ENCODE measurements at places on chromosomes 6 and 20.

DNA sequence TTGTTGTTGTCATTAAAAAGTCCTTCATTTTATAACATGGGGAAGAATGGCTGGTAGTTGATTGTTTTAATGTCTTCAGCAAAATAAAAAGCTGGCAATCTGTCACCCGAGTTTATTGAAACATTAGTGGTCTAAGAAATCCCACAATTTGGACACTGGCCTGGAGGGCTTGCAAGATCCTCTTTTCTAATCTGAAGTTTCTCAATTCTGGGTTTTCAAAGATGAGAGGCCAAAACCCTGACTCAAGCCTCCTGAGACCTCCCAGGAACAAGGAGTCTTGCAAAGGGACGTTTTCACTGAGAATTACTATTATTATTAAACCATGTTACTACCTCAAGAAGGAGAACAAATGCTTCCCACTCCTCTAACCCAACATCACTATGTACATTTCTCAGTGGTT lies 19.5 kb downstream of the MAP1LC3A start:
- no peak for DNase-seq

DNA sequence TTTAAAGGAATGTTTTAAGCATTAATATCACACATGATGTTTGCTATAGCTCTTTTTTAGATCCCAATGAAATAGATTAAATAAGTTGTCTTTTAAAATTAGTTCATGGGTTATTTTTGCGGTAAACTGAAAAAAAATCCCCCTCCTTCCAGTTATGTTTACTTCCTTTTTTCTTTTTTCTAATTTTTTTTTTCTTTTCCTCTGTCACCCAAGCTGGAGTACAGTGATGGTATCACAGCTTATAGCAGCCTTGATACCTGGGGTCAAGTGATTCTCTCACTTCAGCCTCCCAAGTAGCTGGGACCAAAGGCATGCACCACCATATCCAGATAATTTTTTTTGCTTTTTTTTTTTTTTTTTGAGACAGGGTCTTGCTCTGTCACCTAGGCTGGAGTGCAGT lies 17.8 kb upstream of the SCAF8 start:
- DNase-seq: no peak

DNA sequence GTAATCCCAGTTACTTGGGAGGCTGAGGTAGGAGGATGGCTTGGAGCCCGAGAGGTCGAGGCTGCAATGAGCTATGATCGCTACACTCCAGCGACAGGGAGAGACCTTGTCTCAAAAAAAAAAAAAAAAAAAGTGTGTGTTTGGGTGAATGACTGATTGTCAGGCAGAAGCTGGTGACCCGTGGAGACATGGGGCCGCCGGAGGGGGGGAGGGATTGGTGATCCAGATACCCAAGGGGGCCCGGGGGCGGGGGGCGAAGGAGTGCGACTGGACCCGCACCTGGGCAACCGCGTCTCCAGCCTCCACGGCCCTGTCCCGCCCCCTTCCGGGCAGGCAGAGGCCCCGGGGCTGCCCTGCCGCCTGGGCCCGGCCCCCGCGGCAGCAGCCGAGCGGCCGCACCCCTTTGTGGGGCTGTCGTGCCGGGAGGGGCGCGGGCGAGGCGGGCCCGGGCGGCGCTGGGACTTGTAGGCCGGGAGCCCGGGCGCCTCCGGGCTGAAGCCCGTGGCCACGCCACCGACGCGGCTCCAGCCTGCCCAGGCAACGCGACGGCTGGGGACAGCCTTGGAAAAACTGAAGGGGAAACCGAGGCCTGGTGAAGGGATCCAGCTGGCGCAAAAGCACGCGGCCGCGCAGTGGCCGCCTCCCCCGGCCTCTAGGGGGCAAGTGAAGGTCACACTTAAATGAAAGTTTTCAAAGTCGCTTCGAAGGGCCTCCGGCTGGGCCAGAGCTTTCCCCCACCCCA lies 2.1 kb upstream of the RBM38 start:
- DNase-seq: no peak

- no peak for DNase-seq
Observed at GRCh38 chr6:120556491-120556890, 777.8 kb downstream of the TBC1D32 start.

GRCh38 chr20:38248133-38248532 lies 12.4 kb downstream of the KIAA1755 start:
- no peak for DNase-seq

DNA sequence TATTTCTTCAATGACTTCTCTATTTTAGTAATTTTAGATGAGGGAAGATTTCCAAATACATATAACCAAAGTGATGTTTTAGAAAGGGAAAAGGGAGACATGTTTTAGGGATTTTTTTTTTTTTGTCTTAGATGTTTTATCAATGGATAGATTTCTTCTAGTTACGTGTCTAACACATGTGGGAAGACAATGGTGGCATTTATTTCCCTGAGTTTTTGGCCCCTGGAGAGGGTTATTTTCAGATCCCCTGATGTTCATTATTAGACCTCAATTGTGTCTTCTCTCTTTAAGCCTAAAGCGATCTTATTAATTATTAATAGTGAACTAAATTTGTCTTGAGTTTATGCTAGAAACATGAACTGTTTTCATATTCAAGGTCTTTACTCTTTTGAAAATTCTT lies 30.3 kb downstream of the TRMT11 start:
- DNase-seq: no peak

- DNase-seq: no peak
Observed at GRCh38 chr6:146881228-146882181, 282.7 kb downstream of the ADGB start.

DNA sequence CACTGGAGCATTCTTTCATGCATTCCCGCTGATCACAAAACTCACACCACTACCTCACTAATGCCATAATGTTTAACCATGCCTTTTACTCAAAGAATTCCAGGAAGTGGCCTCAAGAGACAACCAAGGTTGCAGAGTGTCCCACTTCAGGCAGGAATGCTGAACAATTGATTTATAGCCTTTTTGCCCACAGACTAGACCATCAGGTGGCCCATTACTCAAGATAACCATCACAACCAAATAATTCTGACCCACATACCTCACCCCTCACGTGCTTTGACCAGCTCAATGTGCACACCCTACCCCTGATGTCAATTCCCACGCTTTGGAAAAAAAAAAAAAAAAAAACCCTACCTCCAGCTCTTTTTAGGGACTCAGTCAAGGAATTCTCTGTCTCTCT lies 220.6 kb upstream of the UFL1 start:
- no peak for DNase-seq

- DNase-seq: no peak
Observed at GRCh38 chr20:47429409-47429808, 72.3 kb upstream of the NCOA3 start.

DNA sequence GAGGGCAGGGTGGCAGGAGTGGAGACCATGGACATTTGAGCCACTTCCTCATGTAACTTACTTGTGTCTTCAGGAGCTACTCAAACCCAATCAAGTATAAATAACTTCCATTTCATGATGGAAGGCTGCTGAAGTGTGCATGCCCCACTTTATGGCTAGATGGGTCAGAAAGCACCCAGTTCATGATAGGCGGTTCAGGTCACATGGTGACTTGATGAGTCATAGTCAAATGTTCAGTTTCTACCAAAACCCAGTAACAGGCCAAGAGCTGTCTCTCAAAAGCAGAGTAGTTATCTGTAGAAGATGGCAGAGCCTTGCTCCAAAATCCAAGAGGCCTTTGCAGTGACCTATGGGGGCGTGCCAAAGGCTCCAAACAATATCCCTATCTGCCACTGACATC lies 133.7 kb upstream of the TENT5A start:
- DNase-seq: no peak

DNA sequence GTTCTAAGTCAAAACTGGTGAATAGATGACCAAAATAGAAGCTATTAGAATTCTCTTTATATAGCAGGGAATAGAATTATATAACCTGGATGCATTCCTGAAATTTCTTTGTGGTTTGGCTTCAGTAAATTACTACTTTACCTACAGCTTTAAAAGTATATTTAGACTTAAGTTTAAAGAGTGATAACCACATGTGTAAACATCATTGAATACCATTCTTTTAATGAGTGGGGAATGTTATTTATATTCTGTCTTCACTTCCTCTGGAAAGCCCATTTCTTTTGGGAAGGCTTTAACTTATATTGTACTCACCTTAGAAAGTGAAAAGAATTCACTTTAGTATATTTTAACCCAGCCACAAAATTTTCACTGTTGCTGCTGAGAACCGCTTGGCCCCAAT lies 39.1 kb downstream of the PLEKHG1 start:
- DNase-seq: no peak

DNA sequence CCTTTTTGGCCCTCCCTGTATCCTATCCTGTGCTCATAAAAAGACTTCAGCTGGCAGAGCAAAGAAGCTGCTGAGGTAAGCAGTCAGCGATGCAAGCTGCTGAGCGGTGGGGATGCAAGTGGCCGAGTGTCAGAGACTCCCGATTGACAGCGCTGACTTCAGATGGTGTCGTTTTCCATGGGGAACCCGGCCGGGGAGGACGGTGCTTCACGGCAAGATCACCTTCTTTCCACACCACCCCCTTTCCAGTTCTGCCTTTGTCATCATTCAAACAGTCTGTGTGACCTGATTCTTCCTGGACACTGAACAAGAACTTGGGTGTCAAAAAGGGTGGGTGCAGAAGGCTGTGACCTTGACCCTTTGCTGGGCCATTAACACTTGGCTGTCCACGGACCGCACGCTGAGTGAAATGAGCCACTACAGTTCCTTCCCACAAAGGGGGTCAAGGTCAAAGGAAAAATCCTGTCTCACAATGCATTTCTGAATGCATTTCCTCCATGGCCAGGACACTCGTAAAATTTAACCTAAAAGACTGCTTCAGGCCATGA lies 52.9 kb upstream of the UNC93A start:
- no peak for DNase-seq

DNA sequence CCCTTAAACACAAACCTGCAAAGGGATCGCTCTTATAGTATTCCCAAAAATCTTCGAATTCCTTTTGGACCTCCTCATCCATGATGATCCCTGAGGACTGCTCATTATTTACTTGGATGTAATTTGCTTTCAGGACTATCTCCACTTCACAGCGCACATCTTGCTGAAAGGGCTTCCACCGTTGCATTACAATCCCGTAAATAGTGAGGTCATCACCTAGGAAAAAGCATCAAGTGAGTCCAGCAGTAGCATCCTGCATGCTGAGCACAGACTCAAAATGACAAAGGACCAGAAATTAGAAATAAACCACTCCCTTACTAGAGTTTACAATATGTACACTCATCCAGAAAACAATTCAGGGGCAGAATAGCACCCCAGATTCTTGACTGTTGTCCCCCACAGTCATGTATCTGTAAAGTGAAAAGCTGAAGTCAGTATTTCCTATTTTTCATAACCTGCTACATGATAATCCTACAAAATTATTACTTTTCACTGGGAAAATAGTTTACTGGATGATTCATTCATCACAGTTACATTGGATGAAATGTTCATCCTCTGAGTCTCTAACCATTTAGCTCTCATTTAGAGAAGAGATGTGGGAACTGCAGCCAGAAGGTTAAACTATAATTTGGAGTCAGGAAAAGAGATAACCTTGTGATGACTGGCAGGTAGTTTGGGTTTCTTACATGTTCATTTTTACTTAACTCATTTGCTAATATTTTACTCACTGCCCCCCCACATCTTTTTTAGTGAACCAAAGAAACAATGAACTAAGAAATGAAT lies 17.2 kb downstream of the MCM9 start:
- no peak for DNase-seq

GRCh38 chr6:45892696-45893245 lies 122.9 kb downstream of the CLIC5 start:
- no peak for DNase-seq

GRCh38 chr20:15455279-15455678 lies 1117.9 kb upstream of the FLRT3 start:
- no peak for DNase-seq
